Upper lobe of right lung (tissue), 1 donor: ENCODE measurements at places on chromosomes 7 and 10.

DNA sequence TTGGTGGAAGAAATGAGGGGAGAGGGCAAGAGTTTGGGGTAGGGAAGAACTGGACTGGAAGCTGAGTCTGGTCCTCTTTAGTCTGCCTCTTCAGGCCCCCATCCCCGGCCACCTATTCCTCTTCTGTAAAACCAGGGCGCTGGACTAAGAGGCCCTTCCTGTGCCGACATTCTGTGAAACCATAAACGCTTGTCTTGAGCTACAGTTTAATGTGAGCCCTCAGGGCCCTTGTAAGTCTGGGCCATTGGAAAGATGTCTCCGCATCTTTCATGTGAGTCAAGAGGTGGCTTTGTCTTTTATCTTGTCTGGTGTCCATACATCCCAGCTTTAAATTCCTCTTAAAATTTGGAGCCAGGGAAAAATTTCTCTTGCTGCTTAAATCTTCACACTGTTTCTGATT is 90.6 kb downstream of the PLCE1 start:
- DNase-seq, result no peak

DNA sequence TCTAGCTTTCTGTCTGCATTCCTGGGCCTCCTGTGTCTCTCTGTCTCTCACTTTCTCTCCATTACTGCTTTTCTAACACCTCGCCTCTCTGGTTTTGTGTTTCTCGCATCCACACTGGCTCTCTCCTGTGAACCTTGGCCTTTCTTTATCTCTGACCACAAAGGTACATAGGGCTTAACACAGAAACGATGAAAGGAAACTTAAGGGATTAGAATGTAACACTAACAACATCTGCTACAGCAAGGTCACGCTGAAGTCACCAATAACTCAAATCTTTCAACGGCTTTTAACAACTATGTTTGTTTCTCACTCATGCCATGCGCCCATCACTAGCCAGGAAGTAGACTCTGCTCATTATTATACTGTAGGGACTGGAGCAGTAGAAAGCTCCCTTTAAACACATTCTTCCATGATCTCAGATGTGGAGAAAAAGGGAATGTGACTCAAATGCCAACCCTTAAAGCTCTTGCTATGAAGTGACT is 9.3 kb upstream of the OR6V1 start:
- no peak for DNase-seq

- peak; percentile 79 for DNase-seq
Observed at GRCh38 chr10:74824900-74825370, 1.5 kb upstream of the KAT6B start.

GRCh38 chr10:94316560-94316959 is 46.2 kb downstream of the NOC3L start:
- DNase-seq, result no peak

DNA sequence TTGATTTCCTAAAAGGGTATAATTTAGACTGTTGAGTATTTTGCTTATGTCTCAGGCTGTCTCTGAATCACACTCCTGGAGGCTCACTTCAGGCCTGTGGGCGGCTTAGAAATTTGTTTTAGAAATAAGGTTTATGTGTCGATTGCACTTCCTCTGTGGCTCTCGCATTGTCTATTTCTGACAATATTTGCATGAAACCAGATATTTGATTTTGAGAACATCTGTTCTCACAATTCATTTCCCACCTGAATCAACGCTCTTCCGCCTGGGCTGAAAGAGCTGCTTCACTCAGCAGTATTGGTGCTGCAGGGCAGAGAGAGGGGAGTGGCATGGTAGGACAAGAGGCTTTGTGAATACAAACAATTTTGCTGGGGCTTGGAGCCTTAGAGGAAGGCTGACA is 262.0 kb downstream of the ADRA2A start:
- DNase-seq, result no peak

DNA sequence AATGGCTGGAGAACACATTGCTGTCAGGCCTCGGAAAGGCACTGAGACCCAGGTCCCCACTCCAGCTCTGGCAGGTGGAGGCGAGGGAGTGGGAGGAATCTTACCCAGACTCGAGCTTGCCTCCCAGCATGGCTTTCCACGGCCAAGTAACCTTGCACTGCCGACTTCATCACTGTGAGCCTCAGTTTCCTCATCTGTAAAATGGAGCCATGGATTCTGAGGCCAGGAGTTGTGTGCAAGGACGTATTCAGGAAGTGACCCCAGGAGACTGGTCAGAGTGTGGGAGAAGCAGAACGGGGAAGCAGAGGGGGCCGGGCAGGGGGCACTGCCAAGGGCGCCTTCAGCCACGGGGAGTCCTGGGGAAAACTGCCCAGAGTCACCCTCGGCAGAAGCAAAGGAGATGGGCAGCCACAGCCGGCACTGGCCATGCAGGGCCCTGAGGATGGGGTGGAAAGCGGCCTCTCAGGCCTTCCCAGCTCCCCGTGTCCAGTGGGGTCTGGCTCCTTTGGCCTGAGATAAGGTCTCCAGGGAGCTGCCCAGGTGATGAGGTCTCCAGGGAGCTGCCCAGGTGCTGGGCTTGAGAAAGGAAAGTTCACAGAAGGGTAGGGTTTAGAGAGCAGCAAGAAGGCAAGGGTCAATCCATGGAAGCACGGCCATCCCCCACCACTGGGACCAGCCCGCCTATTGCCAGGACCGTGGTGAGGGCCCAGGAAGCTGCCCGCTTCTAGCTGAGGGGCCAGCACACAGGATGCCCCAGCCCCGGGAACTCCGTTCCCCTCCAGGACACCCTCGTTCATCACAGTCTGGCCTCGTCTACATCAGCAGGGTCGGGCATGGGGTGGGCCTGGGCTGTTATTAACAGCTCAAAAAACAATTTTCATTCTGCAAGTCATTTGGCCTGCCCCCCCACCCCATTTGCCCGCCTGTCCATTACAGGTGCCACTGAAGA is 34.3 kb upstream of the EN2 start:
- no peak for DNase-seq

- DNase-seq, result peak; percentile 62
Observed at GRCh38 chr7:155988416-155988815, 176.2 kb upstream of the SHH start.
